Epithelial cell of alveolus of lung (primary cell): ENCODE measurements at places on chromosomes 2 and 18. TPM values are rescaled to one million over a fixed set of nuclear protein-coding genes. Genes with fewer than 3 reads are reported as not detected.

Gene PRKAG3
- total RNA-seq = 0.40 TPM in 1 of 2 replicates, not detected in the other

Gene RAB27B
- total RNA-seq = 0.08 and 7.5 TPM in 2 replicates

Gene IL36B
- total RNA-seq = not detected in 2 replicates

Gene UGT1A7
- total RNA-seq = 0.13 TPM in 1 of 2 replicates, not detected in the other

Gene SLC8A1
- 1.9 and 5.9 TPM in 2 replicates for total RNA-seq

Gene KCNK3
- 3.9 TPM in 1 of 2 replicates, not detected in the other for total RNA-seq

Gene NEU2
- total RNA-seq = not detected in 2 replicates

Gene AP1S3
- 3.7 and 5.5 TPM in 2 replicates for total RNA-seq

Gene CABYR
- total RNA-seq = 0.88 and 6.9 TPM in 2 replicates

Gene EVX2
- total RNA-seq = not detected in 2 replicates

Gene D2HGDH
- total RNA-seq = 11.4 and 17.1 TPM in 2 replicates

Gene IL36A
- total RNA-seq = not detected in 2 replicates

Gene SLC19A3
- 1.0 and 1.9 TPM in 2 replicates for total RNA-seq

Gene C2orf66
- total RNA-seq = 0.24 TPM in 1 of 2 replicates, not detected in the other

Gene SH3BP4
- total RNA-seq = 47.0 and 114 TPM in 2 replicates

Gene LRRTM4
- total RNA-seq = not detected in 2 replicates

Gene REG3A
- total RNA-seq = not detected in 2 replicates

Gene MRO
- not detected in 2 replicates for total RNA-seq

Gene TEX44
- total RNA-seq = not detected in 2 replicates

Gene KATNAL2
- 0.65 and 1.1 TPM in 2 replicates for total RNA-seq

Gene STARD6
- total RNA-seq = not detected in 2 replicates

Gene COL4A4
- total RNA-seq = 0.32 and 0.91 TPM in 2 replicates

Gene C2orf80
- total RNA-seq = not detected in 2 replicates

Gene KCNF1
- total RNA-seq = 0.26 and 16.8 TPM in 2 replicates

Gene GCG
- not detected in 2 replicates for total RNA-seq

Gene RNASEH1
- total RNA-seq = 26.1 and 26.6 TPM in 2 replicates

Gene FOXD4L1
- total RNA-seq = under 0.01 and 0.16 TPM in 2 replicates

Gene BCL11A
- total RNA-seq = 2.5 and 5.4 TPM in 2 replicates

Gene TXNDC2
- total RNA-seq = 0.64 TPM in 1 of 2 replicates, not detected in the other

Gene SGPP2
- total RNA-seq = 0.13 and 0.48 TPM in 2 replicates

Gene ZNF385B
- not detected in 2 replicates for total RNA-seq

Gene IL36G
- not detected in 2 replicates for total RNA-seq

Gene GALNT5
- 5.3 and 7.6 TPM in 2 replicates for total RNA-seq

Gene CFC1
- total RNA-seq = not detected in 2 replicates

Gene TMEM247
- not detected in 2 replicates for total RNA-seq

Gene POTEC
- not detected in 2 replicates for total RNA-seq

Gene ALPI
- total RNA-seq = not detected in 2 replicates

Gene EPHA4
- 6.8 and 15.4 TPM in 2 replicates for total RNA-seq

Gene OSR1
- 8.4 and 18.8 TPM in 2 replicates for total RNA-seq

Gene KCNIP3
- 0.78 and 0.96 TPM in 2 replicates for total RNA-seq

Gene SLC4A5
- under 0.01 and 0.48 TPM in 2 replicates for total RNA-seq

Gene ACTG2
- total RNA-seq = 3.5 and 53.9 TPM in 2 replicates

Gene UGT1A8
- total RNA-seq = not detected in 2 replicates

Gene TIA1
- 25.3 and 113 TPM in 2 replicates for total RNA-seq

Gene GDF7
- not detected in 2 replicates for total RNA-seq

Gene PROKR1
- total RNA-seq = 0.08 and 0.13 TPM in 2 replicates

Gene NPPC
- not detected in 2 replicates for total RNA-seq

Gene FLACC1
- total RNA-seq = 0.32 TPM in 1 of 2 replicates, not detected in the other

Gene LTBP1
- total RNA-seq = 334 and 453 TPM in 2 replicates

Gene SPIRE1
- 14.9 TPM in 2 replicates for total RNA-seq

Gene CAPN14
- 0.08 TPM in 1 of 2 replicates, not detected in the other for total RNA-seq

Gene KYNU
- 4.4 and 25.7 TPM in 2 replicates for total RNA-seq

Gene LRRC30
- total RNA-seq = not detected in 2 replicates

Gene SH3RF3
- total RNA-seq = 21.8 and 24.6 TPM in 2 replicates
